ENCODE measurements at places on chromosomes 12 and 14.
A peak's percentile ranks its signal among the peaks of the same experiment; 100 is the strongest.

DNA sequence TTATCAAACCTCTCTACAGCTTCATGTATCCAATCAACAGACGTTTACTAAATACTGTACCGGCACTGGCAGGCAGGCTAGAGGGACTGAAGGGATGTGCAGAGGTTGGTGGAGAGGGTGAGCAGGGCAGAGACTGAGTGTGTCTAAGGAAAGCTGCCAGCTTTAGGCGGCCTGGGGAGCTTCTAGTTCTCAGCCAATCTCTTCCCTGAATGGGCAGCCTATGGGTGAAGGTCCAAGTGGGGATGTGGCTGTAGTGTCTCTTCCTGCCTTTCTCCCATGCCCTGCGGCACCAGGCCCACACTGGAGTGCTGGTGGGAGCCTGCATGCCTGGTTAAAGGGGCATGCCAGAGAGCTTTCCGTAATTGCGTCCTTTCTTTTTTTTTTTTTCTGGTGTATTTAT lies 239.8 kb downstream of the CACNA1C start:
- no peak for DNase-seq

- DNase-seq, result no peak
Observed at GRCh38 chr12:78194448-78194847, 363.8 kb downstream of the NAV3 start.

DNA sequence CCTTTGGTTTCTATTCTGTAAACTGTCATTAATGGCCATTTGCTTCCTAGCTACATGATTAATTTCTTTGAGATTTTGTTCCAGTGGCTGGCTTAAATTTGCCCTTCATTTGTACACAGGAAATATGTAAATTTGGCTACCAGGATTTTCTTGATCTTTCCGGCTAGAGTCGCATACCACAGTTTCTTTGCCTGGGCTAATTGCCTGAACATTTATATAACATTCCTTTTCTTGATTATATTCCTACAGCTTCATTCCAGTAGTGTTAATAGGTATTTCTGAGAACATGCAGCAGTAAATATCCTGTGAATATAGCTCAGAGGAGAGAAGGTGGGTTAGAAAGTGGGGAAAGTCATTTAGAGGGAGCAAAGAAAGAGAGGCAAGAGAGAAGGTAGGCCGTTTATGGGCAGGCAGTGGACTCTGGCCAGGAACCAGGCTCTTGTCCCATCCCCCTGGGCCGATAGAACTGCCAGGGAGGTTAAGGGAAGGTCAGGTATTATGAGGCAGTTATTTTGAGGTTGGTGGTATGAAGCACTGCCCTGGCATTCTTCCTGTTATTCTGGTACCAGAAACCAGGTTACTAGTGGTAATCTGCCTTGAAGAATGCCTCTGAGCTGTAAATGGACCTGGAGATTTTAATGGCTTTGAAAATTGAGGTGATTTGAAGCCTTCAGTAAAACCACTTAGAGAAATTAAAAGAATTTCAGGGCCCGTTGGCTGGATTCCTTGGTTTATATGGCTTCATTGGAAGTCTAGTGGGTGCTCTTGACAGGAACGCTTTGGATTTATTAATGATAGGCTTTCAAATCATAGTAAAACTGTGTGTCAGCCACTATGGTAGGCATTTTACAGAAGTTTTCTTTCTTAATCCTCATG lies 4.4 kb downstream of the RNF10 start:
- no peak for DNase-seq

DNA sequence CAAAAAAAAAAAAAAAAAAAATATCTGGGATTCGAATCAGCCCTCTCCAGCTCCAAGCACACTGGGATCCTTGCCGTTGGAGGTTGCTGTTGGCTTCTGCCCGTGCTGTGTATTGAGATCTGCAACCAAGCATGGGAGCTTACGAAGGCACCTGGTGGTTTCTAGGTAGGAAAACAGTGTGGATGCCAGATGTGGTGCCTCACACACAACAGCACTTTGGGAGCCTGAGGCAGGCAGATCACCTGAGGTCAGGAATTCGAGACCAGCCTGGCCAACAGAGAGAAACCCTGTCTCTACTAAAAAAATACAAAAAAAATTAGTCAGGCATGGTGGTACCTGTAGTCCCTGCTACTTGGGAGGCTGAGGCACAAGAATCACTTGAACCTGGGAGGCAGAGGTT lies 47.4 kb downstream of the ATF7 start:
- DNase-seq, result no peak

- DNase-seq, result no peak
Observed at GRCh38 chr12:102439426-102440405, 40.6 kb downstream of the IGF1 start.

GRCh38 chr12:102740141-102740955 lies 176.7 kb downstream of the PAH start:
- DNase-seq, result peak; percentile 34

DNA sequence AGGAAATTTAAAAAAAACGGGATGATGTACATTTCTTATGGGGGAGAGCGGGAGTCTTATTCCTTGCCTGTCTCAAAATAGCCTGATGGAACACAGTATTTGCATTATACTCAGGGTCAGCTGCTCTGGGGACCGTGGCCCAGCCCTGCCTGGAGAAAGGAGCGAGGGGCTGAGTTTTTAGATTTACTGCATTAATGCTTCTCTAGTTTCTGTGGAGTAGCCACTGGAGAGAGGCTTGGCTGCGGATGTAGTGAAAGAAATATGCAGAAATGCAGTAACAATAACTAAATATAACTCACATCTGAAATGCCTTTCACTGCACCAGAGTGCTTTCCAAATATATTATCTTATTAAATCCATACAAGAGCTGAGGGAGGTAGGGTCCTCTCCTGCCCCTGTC lies 87.6 kb upstream of the MAP1LC3B2 start:
- no peak for DNase-seq

DNA sequence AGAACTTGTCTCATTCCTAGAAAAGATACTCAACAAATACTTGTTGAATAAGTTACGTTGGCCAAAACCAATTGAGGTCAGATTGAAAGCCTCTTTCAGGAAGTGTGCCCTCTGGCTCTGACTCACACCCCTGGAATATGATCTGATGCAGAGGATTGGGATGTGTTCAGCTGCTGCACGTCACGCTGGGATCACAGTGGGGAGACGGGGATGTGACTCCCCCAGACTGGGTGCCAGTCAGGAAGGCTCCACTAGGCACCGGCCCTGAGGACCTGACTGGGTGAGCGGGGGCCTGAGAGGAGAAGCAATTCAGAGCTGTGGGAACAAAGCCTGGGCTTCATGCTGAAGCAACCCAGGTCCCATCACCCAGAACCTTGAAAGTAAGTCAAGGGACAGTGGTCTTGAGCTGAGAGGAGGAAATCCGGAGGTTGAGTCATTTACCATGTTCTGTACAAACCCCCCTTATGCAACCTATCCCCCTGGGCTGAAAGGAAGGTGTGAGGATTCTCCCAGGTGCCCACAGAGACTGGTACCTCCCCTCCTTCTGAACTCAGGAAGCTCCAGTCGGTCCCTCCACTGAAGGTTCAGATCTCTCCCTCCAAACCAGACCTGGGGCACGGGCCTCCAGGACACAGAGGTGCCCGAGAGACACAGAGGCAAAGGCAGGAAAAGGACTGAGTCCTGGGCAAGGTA lies 3.9 kb downstream of the CEBPE start:
- no peak for DNase-seq

GRCh38 chr12:88258396-88258795 lies 116.3 kb downstream of the TMTC3 start:
- no peak for DNase-seq

- no peak for DNase-seq
Observed at GRCh38 chr14:59195912-59196311, 7.4 kb downstream of the DAAM1 start.

- DNase-seq, result no peak
Observed at GRCh38 chr12:11545484-11546330, 103.8 kb upstream of the ETV6 start.

- DNase-seq, result peak; percentile 4
Observed at GRCh38 chr12:54227376-54227775, 38.6 kb upstream of the SMUG1 start.

DNA sequence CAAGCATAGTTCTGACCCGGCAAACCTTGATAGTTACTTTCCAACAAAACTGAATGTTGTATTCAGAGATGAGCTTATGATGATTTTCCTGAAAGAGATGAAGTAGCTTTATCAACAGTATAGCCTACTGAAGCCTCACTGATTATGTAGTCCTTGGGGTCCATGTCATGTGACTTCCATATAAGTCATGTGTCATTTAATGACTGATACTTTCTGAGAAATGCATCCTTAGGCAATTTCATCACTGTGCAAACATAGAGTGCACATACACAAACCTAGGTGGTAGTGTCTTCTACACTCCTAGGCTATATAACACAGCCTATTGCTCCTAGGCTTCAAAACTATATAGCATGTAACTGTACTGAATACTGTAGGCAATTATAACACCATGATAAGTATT lies 28.5 kb upstream of the TUBA1C start:
- no peak for DNase-seq

- DNase-seq, result no peak
Observed at GRCh38 chr12:47078733-47079467, 521 bp upstream of the PCED1B start.

DNA sequence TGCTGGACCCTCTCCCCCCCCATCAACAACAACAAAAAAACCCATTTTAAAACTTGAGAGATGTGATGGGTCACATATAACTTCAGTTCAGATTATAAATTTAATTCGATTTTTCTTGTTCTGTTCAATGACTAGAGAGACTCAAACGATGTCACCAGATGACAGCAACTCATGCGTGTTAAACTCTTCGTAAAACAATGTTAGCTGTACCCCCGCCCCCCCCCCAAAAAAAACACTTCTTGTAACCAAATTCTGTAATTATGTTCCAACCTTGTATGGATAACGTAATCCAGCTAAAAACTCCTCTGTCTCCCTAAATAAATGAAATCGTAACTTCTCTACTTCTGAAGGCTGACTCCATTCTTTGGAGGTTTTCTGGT lies 614 bp upstream of the NACA start:
- DNase-seq, result no peak

GRCh38 chr12:128772249-128772648 lies 51.5 kb downstream of the SLC15A4 start:
- DNase-seq, result no peak

- no peak for DNase-seq
Observed at GRCh38 chr12:97456571-97457188, 5.9 kb upstream of the RMST start.

DNA sequence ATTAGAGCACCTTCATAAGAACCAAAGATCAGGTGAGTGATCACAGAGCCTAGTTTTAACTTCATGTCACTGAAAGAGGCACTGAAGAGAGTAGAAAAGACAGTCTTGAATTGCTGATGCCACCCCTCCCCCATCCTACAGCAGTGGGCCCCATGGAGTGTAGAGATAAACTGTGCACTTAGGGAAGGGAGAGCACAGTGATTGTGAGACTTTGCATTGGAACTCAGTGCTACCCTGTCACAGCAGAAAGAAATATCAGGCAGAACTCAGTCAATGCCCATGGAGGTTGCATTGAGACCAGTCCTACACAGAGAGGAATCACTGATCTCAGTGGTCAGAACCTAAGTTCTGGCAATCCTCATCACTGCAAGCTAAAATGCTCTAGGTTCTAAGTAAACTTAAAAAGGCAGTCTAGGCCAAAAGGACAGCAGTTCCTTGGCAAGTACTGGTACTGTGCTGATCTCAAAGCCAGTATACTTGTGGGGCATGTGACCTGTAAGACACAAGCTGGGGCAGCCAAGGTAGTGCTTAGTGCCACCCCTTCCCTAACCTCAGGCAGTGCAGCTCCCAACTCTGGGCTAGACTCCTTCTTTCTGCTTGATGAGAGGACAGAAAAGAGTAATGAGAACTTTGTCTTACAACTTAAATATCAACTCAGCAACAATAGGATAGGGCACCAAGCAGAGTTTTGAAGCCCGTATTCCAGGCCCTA lies 94.1 kb downstream of the FSCB start:
- no peak for DNase-seq

- DNase-seq, result no peak
Observed at GRCh38 chr14:102727336-102728095, 49.7 kb upstream of the TRAF3 start.

GRCh38 chr14:91372671-91373495 lies 44.7 kb downstream of the CCDC88C start:
- DNase-seq, result peak; percentile 86

DNA sequence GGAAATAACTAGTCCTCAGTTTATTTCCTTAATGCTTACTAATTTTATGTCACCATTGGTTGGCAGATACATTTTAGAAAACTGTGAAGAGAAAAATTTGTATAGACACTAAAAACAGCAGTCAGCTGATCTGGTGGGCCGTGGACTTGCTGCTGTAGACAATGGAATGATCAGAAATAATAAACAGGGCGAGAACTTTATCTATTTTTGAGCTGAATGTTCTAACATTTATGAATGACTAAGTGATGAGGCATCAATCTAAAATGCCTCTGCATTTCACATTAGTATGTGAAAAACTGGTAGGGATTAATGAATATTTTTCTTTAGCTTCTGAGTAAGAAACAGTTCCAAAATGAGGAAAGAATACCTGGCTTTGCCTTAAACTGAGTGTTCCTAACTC lies 24.8 kb upstream of the PKP2 start:
- DNase-seq, result no peak

DNA sequence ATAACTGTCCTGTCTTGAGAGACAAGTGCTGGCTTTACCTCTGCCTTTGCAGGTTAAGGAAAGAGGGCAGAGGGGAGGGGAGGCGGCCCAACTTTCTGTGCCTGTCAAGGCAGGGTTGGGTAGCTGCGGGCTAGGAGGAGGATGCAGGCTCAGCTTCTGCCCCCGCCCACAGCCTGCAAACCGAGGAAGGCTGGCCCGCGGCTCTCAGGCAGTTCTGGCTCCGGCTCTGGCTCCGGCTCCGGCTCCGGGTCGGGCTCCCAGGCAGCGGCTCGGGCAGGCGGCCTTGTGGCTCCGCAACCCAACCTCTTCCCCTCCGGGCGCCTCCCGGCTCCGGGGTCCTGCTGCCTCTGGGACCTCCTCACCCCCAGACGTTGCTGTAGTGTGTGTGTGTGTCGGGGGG lies 92.9 kb downstream of the TMEM30B start:
- no peak for DNase-seq

GRCh38 chr12:57628280-57629191 lies 4.5 kb downstream of the B4GALNT1 start:
- DNase-seq, result no peak
